ENCODE measurements at places on chromosomes 6 and 20.

- DNase-seq = no peak
Observed at GRCh38 chr6:18306977-18307376, 42.6 kb upstream of the DEK start.

DNA sequence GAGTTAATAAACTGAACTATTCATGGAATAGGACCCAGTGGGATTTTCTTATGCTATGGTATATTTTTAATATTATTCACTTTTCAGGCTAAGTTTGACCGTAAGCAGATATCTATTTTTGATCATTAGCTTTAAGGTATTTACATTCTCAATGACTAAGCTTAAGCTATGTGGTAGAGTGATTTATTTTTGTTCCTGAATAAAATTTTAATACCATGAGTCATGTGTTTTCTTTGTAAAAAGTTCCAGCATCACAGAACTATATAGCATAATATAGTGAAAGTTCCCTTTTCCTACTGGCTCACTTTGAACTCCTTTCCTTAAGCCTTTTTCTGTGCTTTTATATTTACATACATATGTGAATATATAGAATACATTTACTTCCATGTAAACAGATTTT lies 75.8 kb downstream of the BCKDHB start:
- DNase-seq = no peak

GRCh38 chr20:16821211-16822089 lies 73.3 kb downstream of the OTOR start:
- DNase-seq = peak; percentile 81

DNA sequence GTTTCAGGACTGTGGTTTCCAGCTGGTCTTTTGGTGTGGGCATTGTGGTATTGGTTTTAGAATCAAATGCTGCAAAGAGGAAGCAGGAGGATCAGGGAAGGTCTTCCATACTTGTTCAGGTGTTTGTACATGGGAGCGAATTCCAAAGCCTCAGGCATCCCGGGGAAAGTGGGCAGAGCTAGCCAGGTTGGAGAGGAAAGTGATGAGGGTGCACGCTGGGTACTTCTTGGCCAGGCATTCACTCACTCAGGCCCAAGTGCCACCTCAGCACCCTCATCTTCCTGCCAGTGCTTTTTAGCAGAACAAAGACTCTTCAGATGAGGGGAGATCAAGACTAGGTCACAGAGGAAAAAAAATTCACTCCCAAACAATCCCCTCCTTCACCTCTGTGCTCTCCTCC lies 241.1 kb upstream of the TBX18 start:
- DNase-seq = no peak

GRCh38 chr6:137892271-137892708 lies 25.2 kb downstream of the TNFAIP3 start:
- DNase-seq = no peak

- DNase-seq = no peak
Observed at GRCh38 chr20:40233406-40233805, 455.6 kb downstream of the MAFB start.

- DNase-seq = no peak
Observed at GRCh38 chr6:3349388-3350251, 90.9 kb downstream of the PSMG4 start.

DNA sequence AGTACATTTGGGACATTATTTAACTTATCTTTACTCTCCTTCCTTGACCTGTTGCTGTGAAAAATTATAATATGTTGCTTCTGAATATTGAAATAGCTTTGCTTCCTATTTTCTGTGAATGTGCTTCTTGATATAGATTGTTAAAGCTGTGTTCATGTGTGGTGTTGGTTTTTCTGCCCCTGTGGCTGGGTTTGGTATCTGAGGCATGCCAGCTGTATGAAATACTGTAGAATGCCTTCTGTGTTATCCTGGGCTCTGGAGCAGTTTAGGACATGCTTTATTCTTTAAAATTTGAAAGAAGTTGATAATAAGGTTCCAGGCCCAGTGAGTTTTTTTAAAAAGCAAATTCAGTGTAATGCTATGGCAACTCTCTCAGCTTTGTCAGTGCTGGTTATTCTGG lies 71.7 kb downstream of the HIVEP1 start:
- DNase-seq = no peak

- DNase-seq = no peak
Observed at GRCh38 chr6:135801755-135802465, 49.6 kb upstream of the PDE7B start.

DNA sequence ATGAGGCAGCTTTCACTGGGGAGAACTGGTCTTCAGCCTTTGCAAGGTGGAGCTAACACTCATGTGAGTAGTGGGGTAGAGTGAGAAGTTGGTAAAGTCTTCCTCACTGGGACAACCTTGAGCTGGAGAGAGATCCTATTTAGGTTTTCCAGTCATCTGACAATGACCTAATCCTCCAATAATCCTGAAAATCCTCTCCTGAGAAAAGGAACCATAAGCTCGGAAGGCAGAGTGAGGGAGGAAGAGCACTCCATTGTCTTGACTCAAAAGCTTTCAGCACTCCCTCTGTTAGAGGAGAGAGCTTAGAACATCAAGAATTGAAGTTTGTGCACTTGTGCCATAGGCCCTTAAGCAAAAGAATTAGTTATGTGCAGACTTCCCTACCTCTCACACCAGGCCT lies 77.8 kb downstream of the TRAM2 start:
- no peak for DNase-seq

DNA sequence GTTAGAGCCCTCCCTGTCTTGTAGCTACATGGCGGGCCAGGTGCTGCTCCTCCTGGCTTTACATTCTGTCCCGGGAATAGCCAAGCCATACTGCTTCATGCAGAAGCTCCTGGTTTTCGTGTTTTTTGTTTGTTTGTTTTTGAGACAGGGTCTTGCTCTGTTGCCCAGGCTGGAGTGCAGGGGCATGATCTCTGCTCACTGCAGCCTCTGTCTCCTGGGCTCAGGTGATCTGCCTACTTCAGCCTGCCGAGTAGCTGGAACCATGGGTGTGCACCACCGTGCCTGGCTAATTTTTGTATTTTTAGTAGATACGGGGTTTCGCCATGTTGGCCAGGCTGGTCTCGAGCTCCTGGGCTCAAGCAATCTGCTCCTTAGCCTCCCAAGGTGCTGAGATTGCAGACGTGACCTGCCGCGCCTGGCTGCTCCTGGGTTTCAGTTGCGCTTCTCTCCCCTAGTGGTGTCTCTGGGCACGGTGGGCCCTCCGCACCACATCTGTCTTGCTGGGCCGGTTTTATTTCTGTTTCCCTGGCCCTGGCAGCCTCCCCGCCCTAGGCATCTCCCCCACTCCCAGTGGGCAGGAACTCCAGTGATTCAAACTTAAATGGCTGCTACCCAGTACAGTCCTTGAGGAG lies 12.9 kb downstream of the CDYL start:
- peak; percentile 49 for DNase-seq

DNA sequence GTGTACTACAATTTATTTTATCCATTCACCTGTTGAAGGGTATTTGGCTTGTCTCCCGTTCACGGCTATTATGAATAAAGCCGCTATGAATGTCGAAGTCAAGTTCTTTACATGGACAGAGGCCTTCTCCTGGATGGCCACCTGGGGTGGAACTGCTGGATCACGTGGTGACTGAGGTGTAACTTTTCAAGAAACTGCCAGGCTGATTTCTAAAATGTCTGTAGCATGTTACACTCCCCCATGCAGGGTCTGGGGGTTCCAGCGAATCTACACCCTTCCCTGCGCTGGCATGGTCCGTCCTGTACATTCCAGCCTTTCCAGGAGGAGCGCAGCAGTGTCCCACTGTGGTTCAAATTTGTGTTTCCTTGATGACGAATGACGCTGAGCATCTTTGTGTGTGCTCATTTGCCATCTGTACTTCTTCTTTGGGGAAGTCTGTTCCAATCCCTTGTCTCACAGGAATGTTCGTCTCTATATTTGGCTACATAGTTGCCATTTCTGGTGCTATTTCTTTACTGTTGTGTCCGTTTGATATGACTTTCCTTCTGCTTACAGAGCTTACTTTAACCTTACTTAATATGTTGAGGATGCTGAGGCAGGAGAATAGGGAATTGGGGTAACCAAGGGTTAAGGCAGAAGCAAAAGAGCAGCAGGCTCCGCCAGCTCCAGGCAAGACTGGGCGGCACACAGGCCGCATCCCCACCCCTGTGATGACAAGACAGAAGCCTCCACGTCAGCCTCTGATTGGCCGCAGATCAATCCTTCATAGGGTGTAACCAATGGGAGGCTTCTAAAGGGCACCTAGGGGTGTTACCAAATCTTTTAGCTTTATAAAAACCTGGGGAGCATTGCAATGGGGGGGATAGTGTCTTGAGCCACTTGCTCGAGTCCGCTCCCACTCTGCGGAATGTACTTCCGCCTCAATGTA lies 106.6 kb downstream of the TAF4 start:
- DNase-seq = peak; percentile 72

DNA sequence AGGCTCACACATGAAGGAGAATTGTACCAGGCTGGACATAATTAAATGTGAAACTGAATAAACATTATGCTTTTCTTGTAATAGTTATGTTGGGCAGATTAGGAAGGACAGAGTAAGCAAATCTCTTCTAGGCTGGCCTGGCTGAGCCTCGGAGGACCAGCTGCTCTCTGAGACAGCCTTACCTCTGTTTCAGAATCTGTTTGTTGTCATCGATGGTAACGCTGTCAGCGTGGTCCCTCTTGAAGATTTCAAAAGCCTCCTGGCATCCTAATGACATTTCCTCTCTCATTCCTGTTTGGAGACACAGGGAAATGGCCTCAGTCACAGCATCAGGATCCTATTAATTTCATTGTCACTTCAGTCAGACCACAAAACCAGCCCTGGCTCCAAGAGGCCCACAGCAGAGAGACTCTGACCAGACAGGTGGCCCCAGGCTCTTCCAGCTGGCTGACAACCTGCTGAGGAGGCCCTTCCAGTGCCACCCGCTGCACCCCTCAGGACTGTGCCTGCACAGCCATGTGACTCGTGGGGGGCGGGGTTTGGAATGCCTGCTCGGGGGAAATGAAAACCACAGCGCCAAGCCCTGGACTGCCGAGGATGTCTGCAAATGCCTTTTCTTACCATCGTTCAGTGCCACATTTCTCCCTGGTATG lies 108.5 kb upstream of the KCNK16 start:
- DNase-seq = no peak

DNA sequence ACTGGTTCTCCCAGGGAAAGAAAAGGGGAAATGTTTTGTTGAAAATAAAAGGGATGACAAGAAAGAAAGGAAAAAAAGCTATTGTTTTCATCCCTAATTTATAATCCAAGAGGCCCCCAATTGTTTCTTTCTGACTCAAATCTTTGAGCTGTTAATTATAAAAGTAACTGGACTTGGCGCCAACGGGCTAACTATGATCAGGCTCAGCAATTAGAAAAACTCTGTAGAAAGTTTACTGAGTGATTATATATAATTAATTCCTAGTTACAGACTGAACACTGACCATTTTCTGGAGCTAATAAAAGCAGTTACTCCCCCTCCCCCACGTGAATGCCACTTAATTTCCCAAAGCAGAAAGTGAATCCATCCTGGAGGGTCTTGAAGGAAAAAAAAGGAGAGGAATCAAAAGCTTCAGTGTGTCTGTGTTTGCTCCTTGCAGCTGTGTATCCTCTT lies 3.2 kb downstream of the ZMYND8 start:
- DNase-seq = peak; percentile 53

- DNase-seq = peak; percentile 68
Observed at GRCh38 chr20:50930139-50930975, 880 bp downstream of the ADNP start.

- no peak for DNase-seq
Observed at GRCh38 chr20:47950124-47950912, 165.0 kb upstream of the SULF2 start.

- peak; percentile 95 for DNase-seq
Observed at GRCh38 chr6:28940858-28941683, 17.3 kb upstream of the TRIM27 start.

- DNase-seq = peak; percentile 88
Observed at GRCh38 chr6:16471222-16471909, 233.0 kb downstream of the GMPR start.

DNA sequence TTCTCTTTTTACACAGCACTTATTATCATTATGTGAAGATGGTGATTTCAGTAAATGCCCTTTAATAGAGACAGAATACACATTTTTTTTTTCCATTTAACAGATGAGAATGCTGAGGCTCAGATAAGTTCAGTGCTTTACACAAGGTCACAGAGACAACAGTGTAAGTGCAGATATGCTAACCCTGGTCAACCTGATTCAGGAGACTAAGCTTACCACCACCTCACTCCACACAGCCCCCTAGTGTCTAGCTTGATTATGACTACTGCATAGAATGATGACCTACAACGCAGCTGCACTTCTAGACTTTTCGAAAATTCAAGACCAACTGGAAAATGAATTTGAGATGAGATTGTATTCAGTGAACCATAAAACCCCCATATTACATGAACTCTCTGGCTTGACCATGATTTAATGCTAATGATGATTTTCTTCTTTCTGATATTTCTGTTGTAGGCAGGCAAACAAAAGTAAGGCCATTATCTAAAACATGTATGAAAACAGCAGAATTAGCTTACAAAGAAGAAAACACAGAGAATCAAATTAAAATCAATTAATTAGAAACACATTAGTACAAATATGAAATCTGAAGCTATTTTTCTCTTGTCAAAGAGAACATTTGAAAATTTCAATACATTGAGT lies 212.1 kb upstream of the PHACTR1 start:
- peak; percentile 74 for DNase-seq

GRCh38 chr6:33786736-33787135 lies 2.2 kb downstream of the LEMD2 start:
- no peak for DNase-seq

DNA sequence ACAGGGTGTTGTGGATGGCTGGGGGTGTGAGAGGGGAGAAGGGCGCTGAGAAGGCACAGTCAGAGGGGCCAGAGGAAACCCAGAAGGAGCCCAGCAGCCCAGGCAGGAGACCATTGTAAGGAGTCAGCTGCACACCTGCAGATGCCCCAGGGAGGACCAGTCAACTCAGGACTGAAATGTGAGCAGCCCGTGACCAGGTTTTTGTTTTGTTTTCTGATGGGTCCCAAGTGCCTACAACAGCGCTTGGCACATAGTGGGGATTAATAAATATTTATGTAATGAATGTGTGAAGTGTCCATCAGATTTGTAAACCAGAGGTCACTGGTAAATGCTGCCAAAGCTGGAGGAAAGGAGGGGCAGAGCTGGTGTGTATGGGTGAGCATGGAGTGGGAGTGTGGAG lies 30.2 kb downstream of the TRAM2 start:
- DNase-seq = no peak

DNA sequence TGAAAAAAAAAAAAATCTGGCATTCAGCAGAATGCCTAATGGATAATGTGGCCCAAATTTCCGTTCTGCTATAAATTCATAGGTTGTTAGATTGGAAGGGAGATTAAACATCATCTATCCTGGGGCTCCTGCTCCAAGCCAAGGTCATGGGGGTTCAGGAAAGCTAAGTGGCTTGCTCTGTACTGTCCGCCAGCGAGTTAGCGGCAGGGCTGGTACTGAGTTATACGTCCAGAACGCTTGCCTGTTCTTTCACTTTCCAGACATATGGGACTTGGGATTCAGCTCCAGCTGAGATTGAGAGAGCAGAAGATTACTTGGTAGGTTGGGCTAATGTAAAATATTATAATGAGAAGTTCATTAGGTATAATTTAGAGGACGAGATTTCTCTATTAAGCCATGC lies 858 bp downstream of the RWDD1 start:
- DNase-seq = peak; percentile 73

Measured in Karpas-422 (cell line).